ENCODE measurements at places on chromosomes 13 and 19.

DNA sequence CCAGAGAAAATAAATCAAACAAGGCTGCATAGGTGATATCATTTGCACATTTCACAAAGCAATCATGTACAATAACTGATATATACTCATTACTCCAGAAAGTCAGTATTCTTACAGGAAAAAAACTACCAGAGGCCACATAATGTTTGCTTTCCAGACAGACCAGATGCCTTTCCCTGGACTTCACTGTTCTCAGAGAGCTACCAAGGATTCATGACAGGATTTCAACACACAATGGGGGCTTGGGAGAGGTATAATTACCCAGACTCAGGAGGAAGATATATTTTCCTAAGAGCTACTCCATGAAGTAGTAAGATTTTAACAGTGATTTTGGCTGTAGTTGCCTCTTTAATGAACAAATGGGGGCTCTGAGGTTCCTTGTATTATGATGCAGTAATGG is 110.0 kb downstream of the FOXO1 start:
- DNase-seq, result no peak

GRCh38 chr13:59492030-59492636 is 671.6 kb downstream of the DIAPH3 start:
- no peak for DNase-seq

DNA sequence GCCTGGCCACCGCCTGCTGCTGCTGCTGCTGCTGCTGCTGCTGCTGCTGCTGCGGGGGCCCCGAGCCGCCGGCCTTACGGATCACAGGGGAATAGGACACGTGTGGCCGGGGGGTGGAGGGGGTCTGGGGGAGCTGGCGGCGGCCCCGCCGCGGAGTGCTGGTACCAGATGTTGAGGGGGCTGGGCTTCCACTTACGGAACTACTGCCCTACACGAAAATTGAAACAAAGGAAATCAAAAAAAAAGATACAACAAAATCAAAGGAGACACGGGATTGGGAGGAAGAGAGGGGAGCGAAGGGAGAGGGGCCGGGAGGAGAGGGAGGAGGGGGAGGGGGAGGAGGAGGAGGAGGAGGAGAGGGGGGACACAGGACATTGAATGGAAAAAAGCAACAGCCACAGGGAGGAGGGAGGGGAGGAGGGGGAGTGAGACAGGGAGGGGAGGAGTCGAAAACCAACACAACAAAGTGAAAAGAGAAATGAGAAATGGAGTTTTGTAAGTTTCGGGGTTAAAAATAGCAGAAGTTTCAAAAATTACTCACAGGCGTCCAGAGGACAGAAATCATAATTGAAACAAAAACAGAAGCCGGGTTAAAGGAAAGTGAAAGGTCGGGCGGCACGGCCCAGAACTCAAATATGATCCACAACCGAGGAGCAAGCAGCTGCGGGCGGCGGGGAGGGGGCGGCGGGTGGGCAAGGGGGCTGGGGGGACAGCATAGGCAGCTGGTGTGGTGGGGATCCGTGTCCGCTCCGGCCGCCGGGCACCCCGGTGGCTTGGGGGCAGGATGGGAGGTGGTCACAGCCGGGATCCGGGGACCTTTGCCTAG is 57.8 kb downstream of the IER2 start:
- no peak for DNase-seq

- no peak for DNase-seq
Measured at GRCh38 chr13:24212674-24213073, 52.2 kb downstream of the SPATA13 start.

GRCh38 chr13:113817860-113818691 is 45.8 kb downstream of the GAS6 start:
- DNase-seq, result no peak

DNA sequence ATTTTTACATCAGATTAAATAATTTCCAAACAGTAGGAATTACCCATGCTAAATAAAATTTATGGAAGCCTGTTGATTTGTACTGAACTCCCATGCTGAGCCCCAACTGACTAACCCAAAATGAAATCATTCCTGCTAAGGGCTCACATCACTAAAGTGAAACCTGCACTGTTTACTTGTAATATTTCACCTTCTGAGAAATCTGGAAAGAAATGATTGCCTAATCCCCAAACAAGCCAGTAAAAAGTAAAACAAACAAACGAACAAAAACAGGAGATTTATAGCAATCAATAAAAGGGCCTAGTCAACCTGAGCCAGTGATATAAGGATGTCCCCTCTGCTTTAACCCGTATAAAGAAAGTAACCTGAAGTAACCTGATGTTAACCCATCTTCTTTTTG is 1599.8 kb downstream of the OLFM4 start:
- DNase-seq, result no peak
